ENCODE measurements at places on chromosomes 2 and 18. TPM values are rescaled to one million over a fixed set of nuclear protein-coding genes. Genes with fewer than 3 reads are reported as not detected.
A peak's percentile ranks its signal among the peaks of the same experiment; 100 is the strongest.

GRCh38 chr2:172313715-172314341 lies 113.6 kb upstream of the ITGA6 start:
- no peak for DNase-seq

DNA sequence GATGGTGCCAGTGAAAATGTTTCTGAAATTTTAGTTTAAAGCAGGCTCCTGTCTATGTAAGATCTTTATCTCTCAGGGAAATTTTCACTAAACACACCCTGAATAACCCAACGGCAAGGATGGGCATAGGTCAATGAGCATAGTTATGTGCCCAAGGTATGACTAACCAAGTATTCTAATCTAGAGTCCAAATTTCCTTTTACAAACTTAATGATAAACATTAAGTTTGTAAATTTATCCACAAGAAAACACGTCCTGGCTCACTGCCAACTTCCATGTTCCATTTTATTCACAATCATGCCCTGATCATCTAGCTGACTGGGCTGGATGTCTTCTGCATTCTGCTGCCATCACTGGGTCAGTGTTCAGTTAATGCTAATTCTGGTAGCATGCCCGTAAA lies 151.2 kb downstream of the SRBD1 start:
- no peak for DNase-seq

DNA sequence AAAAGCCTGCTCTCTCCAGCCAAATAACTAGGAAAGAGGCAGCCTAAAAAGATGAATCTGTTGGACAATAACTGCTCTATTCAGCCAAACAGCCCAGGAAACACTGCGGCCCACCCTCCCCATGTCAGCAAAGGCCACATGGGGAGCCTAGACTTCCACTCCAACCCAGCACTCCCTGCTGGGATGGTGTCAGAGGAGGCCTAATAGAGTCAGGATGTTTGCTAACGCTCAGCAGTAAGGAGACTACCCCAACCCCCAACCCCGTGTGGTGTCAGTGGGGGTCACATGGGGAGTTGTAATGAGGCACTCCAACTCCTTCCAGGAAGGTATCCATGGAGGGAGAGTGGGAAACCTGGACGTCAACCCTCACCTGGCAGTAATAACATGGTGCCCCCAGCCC lies 41.6 kb downstream of the ZBTB7C start:
- DNase-seq = no peak

DNA sequence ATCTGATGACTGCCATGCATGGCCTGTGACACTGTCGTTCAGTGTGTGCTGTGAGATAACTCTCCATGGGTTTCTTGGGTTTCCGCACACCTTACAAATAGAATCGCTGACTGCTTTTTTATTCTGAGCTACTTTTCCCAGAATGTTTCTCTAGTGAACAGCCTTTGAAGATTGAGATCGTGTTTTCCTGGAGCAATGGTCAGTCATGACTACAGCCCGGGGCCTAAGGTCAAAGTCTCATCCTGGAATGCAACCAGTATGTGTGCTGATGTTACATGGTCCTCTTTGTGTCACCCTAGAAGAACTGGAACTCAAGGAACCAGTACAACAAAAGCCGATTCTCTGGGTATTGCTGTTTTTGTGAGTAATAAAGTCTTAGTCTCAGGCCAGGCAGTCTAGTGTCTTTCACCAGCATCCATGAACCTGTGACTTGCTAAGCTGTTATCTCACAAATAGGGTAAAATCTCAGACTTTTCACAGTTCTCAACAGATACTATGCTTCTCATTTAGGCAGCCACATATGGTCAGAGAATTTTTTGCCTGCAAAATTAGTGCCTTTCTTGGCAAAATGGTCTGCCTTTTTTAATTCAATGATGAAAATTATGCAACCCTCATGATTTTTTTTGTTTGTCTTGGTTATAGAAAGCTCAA lies 124.9 kb upstream of the PIEZO2 start:
- DNase-seq = no peak

DNA sequence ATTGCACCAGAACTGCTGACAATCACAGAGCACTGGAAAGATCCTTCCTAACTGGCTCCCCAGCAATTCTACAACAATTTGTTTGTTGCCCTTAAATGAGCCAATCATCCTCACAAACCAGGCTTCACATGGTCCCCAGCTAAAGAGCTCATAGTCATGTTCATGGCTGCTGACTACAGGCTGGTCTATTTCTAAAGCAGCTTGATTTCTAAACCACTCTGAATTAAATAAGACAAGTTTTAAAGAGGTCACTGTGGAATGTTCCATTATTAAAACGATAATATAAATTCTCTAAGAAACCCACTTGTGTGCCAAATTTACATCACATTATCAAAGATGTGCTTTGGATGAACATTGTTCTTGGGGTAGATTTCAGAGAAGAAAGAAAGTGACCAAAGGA lies 110.7 kb downstream of the COPS8 start:
- DNase-seq = no peak

GRCh38 chr2:176088937-176089842 lies 3.3 kb upstream of the HOXD13 start:
- DNase-seq = no peak

- no peak for DNase-seq
Observed at GRCh38 chr18:22493255-22493654, 75.5 kb upstream of the CTAGE1 start.

- DNase-seq = no peak
Observed at GRCh38 chr18:37661478-37661877, 95.9 kb upstream of the CELF4 start.

DNA sequence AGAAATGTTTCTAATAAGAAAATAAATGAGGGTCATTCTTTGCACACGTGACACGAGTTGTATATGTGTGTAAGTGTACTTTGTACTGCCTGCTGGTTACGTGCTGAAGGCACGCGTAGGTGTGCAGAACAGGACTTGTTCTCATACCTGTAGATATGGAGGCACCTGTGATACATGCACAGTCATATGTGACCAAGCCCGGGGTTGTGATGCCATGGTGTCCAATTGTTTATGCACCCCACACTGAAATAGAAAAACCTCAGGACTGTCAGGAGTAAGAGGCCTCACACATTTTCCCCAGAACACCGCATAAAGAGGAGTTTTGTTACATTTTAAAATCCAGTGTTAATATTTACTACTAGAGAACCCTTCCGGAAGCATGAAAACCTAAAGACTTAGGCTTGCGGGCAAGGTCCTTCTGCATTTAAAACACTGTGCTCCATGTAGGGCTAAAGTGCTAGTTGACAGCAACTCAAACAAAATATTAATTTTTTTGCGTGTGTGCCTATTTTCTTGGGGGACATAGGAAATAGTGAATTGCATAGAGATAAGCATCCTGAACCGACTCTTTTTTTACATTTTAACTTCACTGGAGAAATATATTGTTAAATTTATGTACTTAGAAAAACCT lies 9.3 kb downstream of the TSHZ1 start:
- DNase-seq = no peak

- DNase-seq = no peak
Observed at GRCh38 chr18:54203914-54204313, 20.6 kb downstream of the MBD2 start.

DNA sequence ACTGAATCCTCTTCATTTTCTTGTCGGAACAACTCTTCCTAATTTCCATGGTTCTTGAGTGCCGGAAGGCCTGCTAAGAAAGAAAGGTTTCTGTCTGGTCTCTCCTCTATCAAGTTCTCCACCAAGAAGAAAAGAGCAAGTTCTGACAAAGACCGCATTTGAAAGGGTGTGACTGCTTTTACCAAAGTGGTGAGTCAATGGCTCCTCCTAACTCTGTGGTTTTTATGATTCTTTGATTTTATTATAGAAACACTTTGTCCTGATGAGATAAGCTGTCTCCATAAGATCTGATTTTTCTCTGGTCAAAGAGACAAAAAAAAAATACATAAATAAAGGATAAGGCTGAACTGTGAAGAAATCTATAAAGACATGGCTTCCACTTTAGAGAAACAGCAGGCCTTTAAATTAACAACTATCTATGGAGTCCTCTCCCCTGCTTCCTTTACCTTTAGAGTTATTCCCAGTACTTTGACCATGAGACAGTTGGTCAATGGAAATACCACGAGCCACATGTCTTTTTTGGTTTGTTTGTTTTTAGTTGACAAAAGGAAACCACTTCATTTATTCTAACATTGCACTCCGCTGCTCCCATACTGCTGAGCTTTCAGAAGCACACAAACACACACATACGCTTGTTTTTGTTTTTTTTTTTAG lies 67.7 kb downstream of the REL start:
- no peak for DNase-seq

GRCh38 chr2:219448776-219449341 lies 14.2 kb downstream of the SPEG start:
- DNase-seq = no peak

- no peak for DNase-seq
Observed at GRCh38 chr18:74264303-74265020, 27.3 kb downstream of the CYB5A start.

- DNase-seq = no peak
Observed at GRCh38 chr2:180720829-180721228, 259.6 kb upstream of the UBE2E3 start.

- DNase-seq = no peak
Observed at GRCh38 chr2:70085711-70086277, 1.5 kb upstream of the PCBP1 start.

- no peak for DNase-seq
Observed at GRCh38 chr18:61335684-61336555, 2.7 kb downstream of the CDH20 start.

DNA sequence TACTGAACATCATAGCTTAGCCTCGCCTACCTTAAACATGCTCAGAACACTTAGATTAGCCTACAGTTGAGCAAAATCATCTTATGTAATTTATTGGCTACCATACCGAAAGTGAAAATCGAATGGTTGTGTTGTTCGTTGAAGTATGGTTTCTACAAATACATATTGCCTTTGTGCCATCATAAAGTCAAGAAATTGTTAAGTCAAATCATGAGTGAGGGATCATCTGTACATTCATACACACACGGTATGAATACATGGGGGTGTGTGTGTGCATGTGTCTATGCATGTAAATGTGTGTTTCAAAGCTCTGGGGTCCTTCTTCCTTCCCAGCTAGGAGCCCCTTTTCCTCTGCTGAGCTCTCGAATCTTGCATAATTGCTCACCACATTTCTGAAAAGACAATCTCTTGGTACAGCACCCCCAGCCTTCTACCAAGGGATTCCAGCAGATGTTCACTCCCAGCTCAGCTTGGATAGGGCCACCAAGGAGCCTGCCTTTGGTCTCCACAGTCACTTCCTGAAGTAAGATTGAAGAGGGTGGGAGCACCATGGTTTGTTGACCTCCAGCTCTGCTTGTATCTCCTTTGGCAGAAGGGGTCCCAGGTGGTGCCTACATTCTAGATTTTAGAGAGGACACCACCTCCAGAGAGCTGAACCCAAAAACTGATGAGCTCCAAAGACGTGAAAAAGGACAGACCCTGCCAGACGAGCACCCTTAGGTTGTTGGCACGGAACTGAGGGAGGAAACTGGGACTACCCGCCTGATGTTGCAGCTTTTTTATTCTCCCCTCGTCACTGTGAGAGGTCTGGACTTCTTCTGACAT lies 33.2 kb upstream of the CYP1B1 start:
- peak; percentile 24 for DNase-seq

GRCh38 chr2:84925336-84925723 lies 19.9 kb downstream of the TMSB10 start:
- DNase-seq = no peak

- no peak for DNase-seq
Observed at GRCh38 chr2:203399031-203399430, 70.8 kb downstream of the ABI2 start.

DNA sequence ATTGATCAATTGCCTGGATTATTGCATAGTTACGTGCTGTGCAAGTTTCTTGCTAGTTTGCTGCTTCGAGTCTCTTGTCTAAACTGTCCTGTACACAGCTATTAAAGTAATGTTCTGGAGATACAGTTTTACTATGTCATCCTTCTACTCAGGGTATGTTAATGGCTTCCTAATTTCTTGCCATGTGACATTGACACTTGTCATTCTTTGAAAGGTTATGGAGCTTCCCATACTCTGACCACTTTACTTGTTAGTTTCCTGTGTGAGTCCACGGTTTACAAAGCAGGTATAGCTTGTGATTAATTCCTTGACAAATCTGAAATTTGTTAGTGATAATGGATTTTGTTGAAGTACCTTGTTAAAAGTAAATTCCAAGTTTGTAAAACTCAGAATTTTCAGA lies 80.5 kb downstream of the PHLPP1 start:
- DNase-seq = no peak

GRCh38 chr2:145543155-145543554 lies 1023.2 kb upstream of the ZEB2 start:
- DNase-seq = no peak

DNA sequence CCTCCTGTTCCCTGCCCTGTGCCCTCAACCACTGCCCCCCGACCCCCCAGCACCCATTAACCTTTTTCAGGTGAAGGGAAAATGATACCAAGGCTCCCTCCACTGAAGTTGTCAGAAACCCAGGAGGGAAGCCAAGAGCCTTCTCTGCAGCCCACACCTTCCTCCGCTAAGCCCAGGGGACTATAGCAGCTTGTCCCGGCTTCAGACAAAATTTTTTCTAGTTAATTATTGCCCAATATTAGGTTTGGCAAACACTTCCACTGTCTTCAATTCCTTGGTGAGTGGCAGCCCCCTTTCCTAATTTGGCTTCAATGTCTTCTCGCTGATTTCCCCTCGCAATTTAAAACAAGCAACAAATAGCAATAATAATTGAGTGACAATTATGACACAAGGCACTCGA lies 23.9 kb downstream of the RFX8 start:
- DNase-seq = no peak

- no peak for DNase-seq
Observed at GRCh38 chr2:8263901-8264300, 418.0 kb upstream of the ID2 start.

DNA sequence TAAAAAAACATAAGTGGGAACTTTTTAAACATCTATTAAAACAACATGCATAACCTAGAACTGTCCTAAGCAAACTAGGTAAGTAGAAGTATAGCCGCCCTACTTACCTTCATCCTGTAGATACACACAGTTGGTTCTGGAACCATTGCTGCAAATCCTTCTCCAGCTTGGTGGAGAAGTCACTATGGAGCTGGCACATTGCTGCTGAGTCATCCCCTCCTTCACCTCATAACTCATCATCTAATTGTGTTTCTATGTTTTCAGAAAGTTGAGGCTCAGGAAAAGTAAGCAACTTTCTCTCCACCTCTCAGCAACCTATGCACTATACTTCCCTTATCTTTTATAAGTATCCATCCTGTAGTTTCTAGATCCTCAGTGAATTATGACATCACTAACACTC lies 269.8 kb upstream of the MMADHC start:
- DNase-seq = no peak

The IL1R1 gene
- 8.7 TPM for total RNA-seq

The C2orf78 gene
- not detected for total RNA-seq

The CYP27A1 gene
- total RNA-seq = 12.2 TPM

The PLEKHB2 gene
- 113 TPM for total RNA-seq

The GYPC gene
- not detected for total RNA-seq

The PAX8 gene
- 14.5 TPM for total RNA-seq

The COL5A2 gene
- 1.1 TPM for total RNA-seq

The MYO7B gene
- 0.39 TPM for total RNA-seq

The SPEG gene
- 16.7 TPM for total RNA-seq

The EFHD1 gene
- 0.47 TPM for total RNA-seq

The GATA6 gene
- 58.4 TPM for total RNA-seq

The VWC2L gene
- total RNA-seq = not detected

The FEV gene
- not detected for total RNA-seq
